ENCODE measurements at places on chromosomes 7 and 10. TPM values are rescaled to one million over a fixed set of nuclear protein-coding genes. Genes with fewer than 3 reads are reported as not detected.

Gene BTBD16
- total RNA-seq = not detected

Gene LRRN3
- total RNA-seq = 3.6 TPM

- no peaks in the 10 kb centered on the region for H3K4me1 ChIP-seq
- DNase-seq = no peak
- H3K36me3 ChIP-seq = no peaks in the 10 kb centered on the region
- no peaks in the 10 kb centered on the region for H3K27me3 ChIP-seq
- H3K27ac ChIP-seq = no peak overlapping the region
Observed at GRCh38 chr10:43712821-43713584, 64.3 kb upstream of the ZNF32 start.

Gene PAX4
- total RNA-seq = not detected

DNA sequence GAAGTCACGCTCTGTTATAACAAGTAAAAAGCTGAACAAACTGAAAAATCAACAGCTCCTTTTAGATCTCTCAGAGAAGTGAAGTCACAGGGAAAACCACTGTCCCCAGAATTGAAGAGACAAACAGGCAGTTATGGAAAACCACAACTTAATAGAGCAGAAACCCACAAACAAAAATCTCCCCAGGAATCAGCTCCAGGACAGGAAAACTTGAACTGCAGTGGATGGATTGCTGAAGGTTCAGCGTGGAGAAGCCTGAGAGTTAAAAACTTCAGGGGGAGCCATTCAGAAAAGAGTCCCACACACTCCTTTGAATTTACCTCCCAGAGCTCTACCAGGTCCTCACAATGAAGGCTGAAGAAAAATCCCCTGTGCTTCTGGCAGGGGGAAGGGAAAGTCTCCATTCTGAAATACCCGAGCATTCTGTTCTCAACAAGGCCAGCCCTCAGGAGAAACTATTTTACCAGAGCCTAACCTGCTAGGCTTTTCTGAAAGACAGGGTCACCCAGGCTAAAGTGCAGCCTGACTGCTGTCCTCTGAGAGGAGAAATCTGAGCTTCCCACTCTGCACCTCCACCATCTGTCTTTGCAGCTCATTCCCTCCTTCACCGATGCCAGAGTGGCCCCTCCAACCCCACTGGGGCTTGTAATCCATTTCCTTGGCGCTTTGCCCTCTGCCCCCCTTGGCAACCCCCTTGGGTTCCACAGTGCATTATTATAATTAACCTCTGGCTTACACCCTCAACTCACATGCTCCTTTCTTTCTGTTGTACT, 65.0 kb upstream of the CCNY start:
- H3K4me1 ChIP-seq = no peaks in the 10 kb centered on the region
- no peaks in the 10 kb centered on the region for H3K36me3 ChIP-seq
- H3K27ac ChIP-seq = no peak overlapping the region
- DNase-seq = no peak
- H3K4me3 ChIP-seq = no peak overlapping the region

- DNase-seq = no peak
- H3K27ac ChIP-seq = peak overlapping the region; percentile 72
- no peak overlapping the region for H3K4me3 ChIP-seq
- no peaks in the 10 kb centered on the region for H3K27me3 ChIP-seq
- no peaks in the 10 kb centered on the region for H3K36me3 ChIP-seq
Observed at GRCh38 chr10:58757352-58758065, 244.8 kb downstream of the BICC1 start.

DNA sequence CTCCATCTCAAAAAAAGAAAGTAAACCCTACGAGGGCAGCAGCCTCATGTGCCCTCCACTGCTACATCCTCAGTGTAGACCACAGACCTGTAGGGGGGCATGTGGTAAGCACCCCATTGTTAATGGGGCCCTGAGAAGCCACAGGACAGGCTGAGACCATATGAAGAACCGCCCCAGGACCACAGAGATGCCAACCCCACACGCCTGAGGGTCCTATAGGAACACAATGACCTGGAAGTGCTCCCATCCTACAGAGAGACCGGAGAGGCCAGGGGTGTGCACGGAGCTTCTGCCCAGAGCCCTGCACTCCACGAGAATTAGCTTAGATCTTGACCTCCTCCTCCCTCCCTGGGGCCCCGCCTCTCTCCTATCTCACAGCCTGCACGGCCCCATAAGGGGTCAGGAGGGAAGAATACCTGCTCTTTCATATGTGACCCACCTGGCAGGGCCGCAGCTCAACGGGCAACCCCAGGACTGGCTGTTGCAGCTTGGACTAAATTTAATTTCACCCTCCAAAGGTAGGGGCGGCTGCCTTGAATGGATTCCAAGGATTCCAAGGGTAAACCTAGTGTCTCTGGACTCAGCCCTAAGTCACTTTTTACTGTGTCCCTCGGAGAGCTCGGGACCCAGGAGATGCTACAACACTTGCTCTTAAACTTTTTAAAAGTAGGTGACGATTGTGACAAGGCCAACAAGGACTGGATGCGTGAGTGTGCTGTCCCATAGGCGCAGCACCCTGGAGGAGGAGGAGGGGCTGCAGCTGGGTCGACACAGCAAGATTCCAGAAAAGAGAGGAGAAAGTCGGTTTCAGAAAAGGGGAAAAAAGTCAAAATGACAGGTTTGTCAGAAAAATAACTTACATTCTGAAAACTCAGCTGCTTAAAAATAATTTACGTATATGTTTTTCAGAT, 24.2 kb downstream of the PRKAG2 start:
- no peaks in the 10 kb centered on the region for H3K27me3 ChIP-seq
- DNase-seq = no peak
- H3K36me3 ChIP-seq = no peaks in the 10 kb centered on the region
- H3K27ac ChIP-seq = no peak overlapping the region
- no peaks in the 10 kb centered on the region for H3K4me1 ChIP-seq

Gene GHRHR
- total RNA-seq = not detected

DNA sequence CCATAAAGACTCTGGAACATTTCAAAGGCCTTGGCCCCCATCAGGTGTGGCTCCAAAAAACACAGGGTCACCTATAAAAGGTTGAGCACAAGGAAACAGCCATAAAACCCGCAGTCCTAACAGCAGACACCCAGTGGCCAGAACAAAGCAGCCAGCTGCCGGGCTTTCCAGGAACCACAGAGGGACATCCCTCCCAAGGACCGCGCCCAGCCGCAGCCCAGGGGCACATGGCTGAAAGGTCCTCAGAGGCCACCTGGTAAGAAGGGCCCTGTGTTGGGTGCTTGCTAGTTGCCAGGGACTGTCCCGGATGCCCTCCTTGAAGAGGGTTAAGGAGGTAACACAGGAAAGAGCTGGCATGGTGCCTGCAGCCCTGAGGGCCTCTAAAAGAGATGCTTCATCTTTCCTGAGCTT, 32.7 kb downstream of the KCNMA1 start:
- H3K27me3 ChIP-seq = no peaks in the 10 kb centered on the region
- H3K36me3 ChIP-seq = no peaks in the 10 kb centered on the region
- H3K27ac ChIP-seq = no peak overlapping the region

- no peaks in the 10 kb centered on the region for H3K36me3 ChIP-seq
- no peaks in the 10 kb centered on the region for H3K4me1 ChIP-seq
- no peak for DNase-seq
- H3K27me3 ChIP-seq = no peaks in the 10 kb centered on the region
Observed at GRCh38 chr7:99209781-99210180, 1.9 kb upstream of the KPNA7 start.

DNA sequence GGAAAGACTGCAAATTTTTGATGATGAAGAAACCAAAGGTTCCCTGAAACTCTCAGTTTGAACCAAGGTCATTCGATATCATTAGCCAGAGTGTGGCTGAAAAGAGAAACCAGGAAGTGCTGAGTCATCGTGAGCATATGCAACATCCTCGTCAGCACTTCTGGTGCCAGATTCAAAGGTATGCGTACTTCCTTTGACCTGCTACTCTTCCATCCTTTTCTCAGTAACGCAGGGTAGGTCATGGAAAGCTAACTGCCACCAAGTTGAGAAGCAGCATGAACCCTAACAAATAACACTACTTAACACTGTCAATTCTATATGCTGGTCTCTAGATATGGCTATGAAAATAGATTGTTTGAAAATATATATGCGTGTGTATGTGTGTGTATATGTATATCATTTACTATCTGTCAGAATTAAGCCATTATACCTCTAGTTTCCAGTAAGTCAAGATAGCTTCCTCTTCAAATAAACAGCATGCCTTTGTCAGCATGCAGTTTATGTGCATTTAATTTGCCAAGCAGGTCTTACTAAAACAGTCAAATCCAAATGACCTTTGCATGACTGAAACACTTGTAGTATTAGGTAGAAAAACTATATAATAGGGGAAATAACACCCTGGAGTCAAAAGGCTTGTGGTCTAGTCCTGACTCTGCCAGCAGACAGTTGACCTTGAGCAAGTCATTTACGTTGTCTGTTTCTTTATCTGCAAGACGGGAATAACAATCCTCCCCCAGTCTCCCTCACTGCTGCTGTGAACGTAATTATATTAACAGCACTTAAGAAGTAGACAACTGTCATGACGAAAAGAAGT, 26.4 kb downstream of the CDK6 start:
- H3K36me3 ChIP-seq = no peaks in the 10 kb centered on the region
- peak overlapping the region; percentile 58 for H3K27ac ChIP-seq
- DNase-seq = peak; percentile 41
- H3K4me1 ChIP-seq = peaks cover 6% of the 10 kb centered on the region
- H3K27me3 ChIP-seq = no peaks in the 10 kb centered on the region
- no peak overlapping the region for H3K4me3 ChIP-seq
